Gastroesophageal sphincter (tissue), 4 donors: ENCODE measurements at places on chromosomes 3 and 15. TPM values are rescaled to one million over a fixed set of nuclear protein-coding genes. Genes with fewer than 3 reads are reported as not detected.

HRG gene
- total RNA-seq = not detected

NME9 gene
- 0.47 TPM for total RNA-seq

DUOXA2 gene
- total RNA-seq = 0.49 TPM

SLC28A1 gene
- not detected for total RNA-seq

TP63 gene
- total RNA-seq = 7.4 TPM

RFC4 gene
- total RNA-seq = 11.3 TPM

VIPR1 gene
- total RNA-seq = 7.0 TPM

GOLGA6L10 gene
- total RNA-seq = 0.15 TPM

CPNE9 gene
- total RNA-seq = not detected

GYG1 gene
- total RNA-seq = 119 TPM

FBXO40 gene
- 0.16 TPM for total RNA-seq

CD200 gene
- 4.2 TPM for total RNA-seq

CCR8 gene
- not detected for total RNA-seq

SLC12A8 gene
- not detected for total RNA-seq

GLT8D1 gene
- 43.2 TPM for total RNA-seq

NDN gene
- total RNA-seq = 85.8 TPM

ERC2 gene
- total RNA-seq = 2.0 TPM

RTP4 gene
- 3.0 TPM for total RNA-seq

ISG20 gene
- 8.7 TPM for total RNA-seq

MYRIP gene
- total RNA-seq = 3.7 TPM

SPATA12 gene
- not detected for total RNA-seq

TRIM42 gene
- not detected for total RNA-seq

TRIM71 gene
- not detected for total RNA-seq

MYL3 gene
- total RNA-seq = 3.6 TPM

MYLK gene
- total RNA-seq = 2,511 TPM

THAP10 gene
- 4.6 TPM for total RNA-seq

TEX9 gene
- 4.2 TPM for total RNA-seq

PRR20G gene
- total RNA-seq = not detected

FES gene
- 40.5 TPM for total RNA-seq

HYAL1 gene
- 4.8 TPM for total RNA-seq

OR5K2 gene
- total RNA-seq = not detected

TNNC1 gene
- not detected for total RNA-seq

LIPC gene
- 0.50 TPM for total RNA-seq

PCSK6 gene
- 21.5 TPM for total RNA-seq

IMPG2 gene
- total RNA-seq = 0.62 TPM

MUSTN1 gene
- 20.9 TPM for total RNA-seq

SKOR1 gene
- total RNA-seq = 0.46 TPM

ZCWPW2 gene
- total RNA-seq = 9.8 TPM

KLHL40 gene
- not detected for total RNA-seq

TLR9 gene
- total RNA-seq = not detected

GCHFR gene
- 12.1 TPM for total RNA-seq

AMT gene
- total RNA-seq = 7.2 TPM

ARL14 gene
- not detected for total RNA-seq

EIF5A2 gene
- 11.4 TPM for total RNA-seq
